ENCODE measurements at places on chromosomes 11 and 22. TPM values are rescaled to one million over a fixed set of nuclear protein-coding genes. Genes with fewer than 3 reads are reported as not detected.
A peak's percentile ranks its signal among the peaks of the same experiment; 100 is the strongest.

C11orf65 gene
- 2.5 TPM for total RNA-seq

OR5B21 gene
- total RNA-seq, result not detected

MS4A4A gene
- 2.9 TPM for total RNA-seq

DNA sequence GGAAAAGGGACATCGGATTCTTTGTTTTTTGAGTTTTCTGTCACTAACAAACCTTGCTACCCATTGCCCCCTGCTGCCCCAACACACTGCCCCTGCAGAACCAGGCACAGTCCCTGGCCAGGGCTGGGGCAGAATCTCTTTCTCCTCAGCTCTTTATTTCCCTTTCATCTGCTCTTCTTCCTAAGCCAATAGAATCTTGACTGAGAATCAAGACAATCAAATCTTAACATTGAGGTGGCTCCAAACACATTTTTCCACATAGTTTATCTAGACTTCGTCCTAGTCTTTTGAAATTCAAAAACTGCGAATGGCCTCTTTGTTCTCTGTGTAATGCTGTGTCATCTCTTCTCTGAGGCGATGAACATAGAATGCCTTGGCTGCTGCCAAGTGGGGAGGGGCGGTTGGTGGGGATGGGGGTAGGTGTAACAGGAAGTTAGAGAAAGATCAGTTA lies 16.1 kb upstream of the NTM start:
- DNase-seq, result no peak

- DNase-seq, result no peak
These were observed 2.5 kb downstream of the USP47 start for GRCh38 chr11:11844272-11844671.

DNA sequence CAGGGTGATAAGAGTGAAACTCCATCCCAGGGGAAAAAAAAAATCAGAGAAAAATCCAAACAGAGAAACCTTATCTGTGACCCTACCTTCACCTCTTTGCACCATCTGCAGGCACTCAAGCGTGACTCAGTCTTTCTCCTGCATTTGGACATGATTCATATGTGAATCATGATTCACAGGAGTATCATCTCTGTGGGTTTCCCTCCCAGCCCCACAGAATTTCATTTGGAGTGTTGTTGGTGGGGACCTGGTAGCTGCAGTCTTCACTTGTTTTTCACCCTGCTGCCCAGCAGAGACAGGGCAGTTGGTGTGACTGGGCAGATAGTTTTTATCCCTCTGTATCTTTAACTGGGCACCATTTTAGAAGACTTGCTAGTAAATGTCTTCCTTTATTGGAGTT lies 75.7 kb downstream of the DEPDC5 start:
- no peak for DNase-seq

- DNase-seq, result peak; percentile 72
These were observed 106.1 kb downstream of the GGTLC2 start for GRCh38 chr22:22750335-22751042.

DNA sequence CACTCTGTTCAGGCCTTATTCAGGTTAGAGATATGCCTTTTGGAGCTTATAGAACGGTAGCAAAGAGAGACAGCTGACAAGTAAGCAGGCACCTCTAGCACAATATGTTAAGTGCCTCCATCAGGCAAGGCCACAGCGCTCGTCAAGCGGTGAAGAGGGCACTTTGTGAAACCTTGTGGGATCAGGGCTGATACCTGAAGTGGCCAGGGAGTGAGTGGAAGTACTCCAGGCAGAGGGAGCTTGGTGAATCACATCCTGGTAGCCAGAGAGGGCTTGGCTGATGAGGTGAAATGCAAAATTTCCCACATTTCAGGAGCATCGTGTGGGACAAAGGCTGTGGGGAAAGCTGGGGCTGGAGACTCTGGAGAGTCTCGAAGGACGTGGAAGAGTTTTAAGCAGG lies 87.4 kb downstream of the PKNOX2 start:
- DNase-seq, result no peak

- DNase-seq, result peak; percentile 42
These were observed 34.1 kb downstream of the NUP50 start for GRCh38 chr22:45197606-45198462.

- no peak for DNase-seq
These were observed 198.8 kb downstream of the BARX2 start for GRCh38 chr11:129574431-129574830.

DNA sequence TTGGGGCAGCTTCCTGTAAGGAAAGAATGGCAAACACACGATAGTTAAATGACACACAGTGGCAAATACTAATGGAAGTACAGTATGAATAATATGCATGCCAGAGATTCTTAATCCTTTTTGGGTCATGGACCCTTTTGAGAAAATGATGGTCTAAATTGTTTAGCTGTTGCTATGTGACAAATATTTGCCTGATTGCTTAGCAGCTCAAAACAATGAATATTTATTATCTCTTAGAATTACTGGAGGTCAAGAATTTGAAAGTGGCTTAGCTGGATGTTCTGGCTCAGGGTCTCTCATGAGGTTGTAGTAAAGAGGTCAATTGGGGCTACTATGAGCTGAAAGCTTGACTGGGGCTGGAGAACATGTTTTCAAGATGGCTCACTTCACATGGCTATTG lies 69.7 kb downstream of the FANCF start:
- no peak for DNase-seq

DNA sequence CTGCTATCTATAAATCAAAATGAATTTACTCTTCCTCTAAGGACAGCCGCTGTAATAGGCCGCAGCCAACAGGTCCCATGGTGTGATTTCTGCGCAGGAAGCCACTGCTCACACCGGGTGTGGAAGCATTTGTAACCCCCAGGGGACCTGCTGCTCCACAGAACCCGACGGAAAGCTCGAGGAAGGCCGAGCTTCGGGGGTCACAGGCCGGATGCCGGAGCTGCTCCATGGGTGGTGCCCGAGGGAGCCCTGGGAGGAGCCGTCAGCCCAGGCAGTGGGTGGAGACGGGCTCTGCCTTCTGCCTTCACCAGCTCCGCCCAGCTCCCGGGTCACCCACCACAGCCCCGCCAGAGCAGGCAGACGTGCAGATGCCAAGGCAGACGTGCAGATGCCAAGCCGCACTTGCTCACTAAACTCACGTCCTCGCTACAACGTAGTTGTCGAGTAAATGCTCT lies 63.5 kb downstream of the BRD1 start:
- no peak for DNase-seq

- DNase-seq, result peak; percentile 84
These were observed 168.8 kb downstream of the RCN1 start for GRCh38 chr11:32259641-32260081.

DNA sequence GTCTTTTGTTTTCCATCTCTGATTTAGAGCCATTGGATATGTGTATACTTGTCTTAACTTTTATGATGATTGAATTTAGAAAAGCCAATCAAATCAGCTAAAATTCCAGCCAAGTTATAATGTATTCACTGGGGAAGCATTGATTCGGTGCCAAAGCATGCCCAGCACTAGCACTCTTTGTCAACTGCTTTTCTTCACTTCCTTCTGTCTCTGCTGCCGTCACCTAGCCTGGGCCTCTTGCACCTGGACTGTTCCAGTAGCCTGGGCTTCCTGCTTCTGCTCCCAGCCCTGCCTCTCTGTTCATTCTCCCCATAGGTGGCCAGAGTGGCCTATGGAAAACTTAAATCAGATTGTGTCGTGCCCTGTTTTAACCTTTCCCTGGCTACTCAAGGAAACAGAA lies 80.7 kb downstream of the NAV2 start:
- no peak for DNase-seq
